ENCODE measurements at places on chromosomes 5 and 9.

GRCh38 chr9:127972236-127972871 is 8.4 kb downstream of the EEIG1 start:
- DNase-seq: no peak

GRCh38 chr5:150271923-150272322 is 17.6 kb downstream of the CAMK2A start:
- no peak for DNase-seq

DNA sequence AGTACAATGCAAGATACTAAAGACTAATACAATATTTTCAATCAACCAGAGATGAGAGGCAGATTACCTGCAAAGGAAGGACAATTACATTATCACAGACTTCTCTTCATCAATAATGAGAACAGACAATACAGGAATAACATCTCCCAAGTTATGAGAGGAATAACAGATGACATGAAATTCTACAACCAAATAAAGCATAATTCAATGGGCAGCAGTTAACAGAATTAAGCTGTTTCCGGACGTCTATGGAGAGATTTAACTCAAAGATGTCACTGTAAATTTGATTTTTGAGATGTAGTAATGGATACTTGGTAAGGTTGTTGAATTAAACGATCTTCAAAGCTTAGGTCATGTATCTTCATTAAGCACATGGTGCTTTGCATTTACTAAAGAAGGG is 19.8 kb upstream of the PARP8 start:
- no peak for DNase-seq

GRCh38 chr5:79857714-79858409 is 133.2 kb downstream of the MTX3 start:
- peak; percentile 75 for DNase-seq

DNA sequence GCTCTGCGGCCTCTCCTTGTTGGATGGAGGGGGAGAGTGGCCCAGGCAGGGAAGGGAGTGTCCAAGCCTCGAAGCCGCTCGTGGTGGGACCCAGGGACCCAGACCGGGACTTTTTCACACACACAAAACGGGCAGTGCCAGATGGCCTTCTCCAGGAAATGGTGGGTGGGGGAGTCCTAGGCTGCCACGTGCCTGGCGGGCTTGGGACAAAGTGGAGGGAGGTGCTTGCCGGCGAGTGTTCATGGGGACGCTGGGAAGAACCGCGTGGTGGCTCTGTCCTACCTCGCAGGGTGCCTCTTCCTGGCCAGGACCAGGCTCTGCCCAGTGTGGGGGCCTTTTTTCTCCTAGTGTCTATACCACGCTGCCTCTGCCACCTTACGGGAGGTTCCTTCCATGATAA is 155.0 kb upstream of the COL5A1 start:
- DNase-seq: no peak

- no peak for DNase-seq
Observed at GRCh38 chr5:96775689-96776088, 32.1 kb downstream of the ERAP1 start.

GRCh38 chr9:21965401-21965951 is 28.7 kb downstream of the CDKN2A start:
- DNase-seq: peak; percentile 32

Measured in stimulated activated CD8-positive, alpha-beta memory T cell treated with anti-CD3 and anti-CD28 coated beads, Interleukin-2, amount 100 ng/mL, for 48 hours (primary cell).